ENCODE measurements at places on chromosomes 4 and X.

GRCh38 chrX:74343343-74344279, 39.6 kb downstream of the ZCCHC13 start:
- DNase-seq = peak; percentile 82

- no peak for DNase-seq
Measured at GRCh38 chr4:6041800-6042199, 23.6 kb upstream of the C4orf50 start.

DNA sequence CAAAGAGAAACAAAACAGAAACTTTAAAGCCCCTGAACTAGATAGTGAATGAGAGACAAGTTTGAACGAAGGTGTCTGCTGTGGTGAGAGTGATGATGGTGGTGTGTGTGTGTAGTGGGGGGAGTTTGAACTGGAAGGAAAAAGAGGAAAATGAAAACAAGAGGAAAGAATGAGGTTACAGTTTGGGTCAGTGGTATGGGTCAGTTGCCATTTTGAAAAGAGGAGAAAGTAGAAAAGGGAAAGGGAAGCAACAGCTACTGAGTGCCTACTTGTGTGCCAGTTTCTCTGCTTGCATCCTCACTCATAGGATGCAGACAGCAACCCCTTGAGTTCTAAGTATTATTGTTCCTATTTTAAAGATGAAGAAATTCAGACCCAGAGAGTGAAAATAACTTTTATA, 26.0 kb downstream of the NHSL2 start:
- DNase-seq = no peak

DNA sequence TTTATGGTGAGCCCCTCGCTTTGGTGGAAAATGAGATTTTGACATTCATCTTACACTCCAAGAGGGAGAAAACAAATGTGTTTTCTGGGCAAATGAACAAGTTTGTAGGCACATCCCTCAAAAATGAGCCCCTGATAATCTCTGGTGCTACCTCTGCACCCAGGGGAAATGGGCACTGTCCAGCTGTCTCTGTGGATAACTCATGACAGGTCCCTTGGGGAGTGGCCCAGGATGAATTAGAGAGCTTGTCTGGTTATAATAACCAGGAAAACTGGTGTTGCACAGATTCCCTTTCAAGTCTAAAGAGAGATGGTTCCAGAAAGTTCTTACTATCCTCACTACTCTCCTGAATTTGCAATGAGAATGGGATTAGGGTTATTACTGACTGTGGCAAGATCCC, 7.5 kb downstream of the RASL11B start:
- no peak for DNase-seq

DNA sequence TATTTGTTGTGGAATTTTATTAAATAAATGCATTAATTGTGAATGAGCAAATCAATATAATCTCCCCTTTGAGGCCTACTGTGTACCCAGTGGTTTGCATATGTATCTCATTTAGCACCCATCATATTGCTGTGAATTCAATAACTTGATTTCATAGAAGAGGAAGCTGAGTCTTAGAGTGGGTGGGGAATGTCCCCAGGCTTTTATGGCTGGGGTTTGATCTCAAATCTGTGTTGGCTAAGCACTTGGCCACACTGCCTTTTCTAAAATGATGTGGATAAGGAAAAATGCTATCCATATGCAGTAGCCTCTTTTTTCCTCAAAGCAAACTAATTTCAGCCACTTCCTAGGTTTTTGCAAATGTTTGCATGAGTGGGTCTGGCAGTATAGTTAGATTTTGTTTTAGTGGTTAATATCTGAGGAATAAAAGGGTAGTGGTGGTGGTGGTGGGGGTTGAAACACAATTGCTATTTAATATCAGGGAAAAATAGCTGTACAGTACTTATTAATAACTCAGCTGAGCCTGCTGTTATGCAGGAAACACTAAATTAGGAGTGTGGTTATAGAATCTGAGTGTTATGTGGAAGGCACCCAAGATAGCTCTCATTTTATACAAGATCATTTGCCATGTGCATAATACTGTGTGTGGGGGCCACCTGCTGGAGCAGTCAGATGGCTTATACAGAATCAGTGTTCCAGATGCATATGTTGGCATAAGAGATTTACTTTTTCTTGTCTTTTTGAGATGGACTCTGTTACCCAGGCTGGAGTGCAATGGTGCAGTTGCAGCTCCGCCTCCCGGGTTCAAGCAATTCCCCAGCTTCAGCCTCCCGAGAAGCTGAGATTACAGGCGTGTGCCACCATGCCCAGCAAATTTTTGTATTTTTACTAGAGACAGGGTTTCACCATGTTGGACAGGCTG, 108.0 kb downstream of the TMEM131L start:
- DNase-seq = no peak

DNA sequence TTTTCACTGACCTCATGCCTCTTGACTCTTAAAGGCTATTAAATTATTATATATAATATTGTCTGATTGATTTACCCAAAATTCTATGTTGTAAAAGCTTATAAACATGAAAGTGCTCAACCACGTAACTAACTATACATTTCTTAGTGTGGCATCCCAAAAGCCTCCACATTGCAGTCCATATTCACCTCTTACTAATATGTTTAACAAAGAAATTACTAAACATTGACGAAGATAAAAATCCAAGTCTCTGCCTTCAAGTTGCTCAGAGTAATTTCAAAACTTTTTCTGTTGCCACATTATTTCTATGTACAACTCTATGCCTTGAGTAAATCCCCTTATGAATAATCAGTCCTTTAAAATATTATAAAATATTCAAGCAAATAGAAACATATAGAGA, 14.4 kb downstream of the DDIT4L start:
- no peak for DNase-seq

GRCh38 chrX:57822398-57822797, 87.9 kb downstream of the ZXDA start:
- DNase-seq = peak; percentile 0

Data from LoVo (cell line).